ENCODE measurements at places on chromosomes 3 and 15.

DNA sequence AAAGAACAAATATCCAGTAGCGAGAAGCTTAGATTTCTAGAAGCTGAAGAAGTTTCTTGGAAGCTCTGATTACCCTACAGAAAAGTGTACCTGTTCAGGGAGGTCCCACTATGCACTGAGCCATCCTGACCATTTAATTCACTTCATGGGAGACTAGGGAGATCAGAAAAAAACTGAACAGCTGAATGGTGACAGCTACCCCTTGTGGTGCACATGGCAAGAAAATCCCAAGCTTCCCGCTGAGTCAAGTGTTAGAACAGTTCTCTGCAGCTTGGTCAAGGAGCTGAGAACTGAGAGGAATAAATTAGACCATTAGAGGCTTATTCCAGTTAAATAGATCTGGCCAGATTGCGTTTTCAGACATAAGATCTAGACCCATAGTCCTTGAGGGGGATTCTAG, 197.2 kb upstream of the VEPH1 start:
- DNase-seq, result no peak

DNA sequence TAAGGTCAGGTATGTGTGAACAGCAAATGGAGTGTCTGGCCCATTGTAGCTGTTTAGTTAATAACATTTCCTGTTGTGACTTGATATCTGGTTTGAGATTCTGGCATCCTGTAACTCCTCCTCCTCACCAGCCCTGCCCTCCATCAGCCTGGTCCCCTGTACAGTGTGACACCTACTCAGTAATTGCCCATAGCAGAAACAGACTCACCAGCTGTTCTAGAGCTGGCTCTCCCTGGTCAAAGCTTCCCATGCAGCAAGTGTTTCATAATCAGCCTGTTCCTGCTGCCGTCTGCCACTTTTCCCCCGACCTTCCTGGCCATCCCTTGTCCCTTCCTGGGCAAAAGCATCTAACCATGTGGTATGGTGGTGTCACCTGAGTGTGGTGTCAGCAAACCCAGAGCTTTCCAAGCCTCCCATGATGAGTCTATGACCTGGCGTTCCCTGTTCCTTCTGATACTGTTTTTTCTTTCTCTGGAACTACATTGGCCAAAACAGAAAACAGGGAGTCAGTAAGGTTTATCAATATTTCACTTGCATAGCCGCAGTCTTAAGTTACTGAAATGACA, 55.4 kb downstream of the B3GALNT1 start:
- no peak for DNase-seq

GRCh38 chr3:177672252-177672911, 475.1 kb upstream of the TBL1XR1 start:
- no peak for DNase-seq

DNA sequence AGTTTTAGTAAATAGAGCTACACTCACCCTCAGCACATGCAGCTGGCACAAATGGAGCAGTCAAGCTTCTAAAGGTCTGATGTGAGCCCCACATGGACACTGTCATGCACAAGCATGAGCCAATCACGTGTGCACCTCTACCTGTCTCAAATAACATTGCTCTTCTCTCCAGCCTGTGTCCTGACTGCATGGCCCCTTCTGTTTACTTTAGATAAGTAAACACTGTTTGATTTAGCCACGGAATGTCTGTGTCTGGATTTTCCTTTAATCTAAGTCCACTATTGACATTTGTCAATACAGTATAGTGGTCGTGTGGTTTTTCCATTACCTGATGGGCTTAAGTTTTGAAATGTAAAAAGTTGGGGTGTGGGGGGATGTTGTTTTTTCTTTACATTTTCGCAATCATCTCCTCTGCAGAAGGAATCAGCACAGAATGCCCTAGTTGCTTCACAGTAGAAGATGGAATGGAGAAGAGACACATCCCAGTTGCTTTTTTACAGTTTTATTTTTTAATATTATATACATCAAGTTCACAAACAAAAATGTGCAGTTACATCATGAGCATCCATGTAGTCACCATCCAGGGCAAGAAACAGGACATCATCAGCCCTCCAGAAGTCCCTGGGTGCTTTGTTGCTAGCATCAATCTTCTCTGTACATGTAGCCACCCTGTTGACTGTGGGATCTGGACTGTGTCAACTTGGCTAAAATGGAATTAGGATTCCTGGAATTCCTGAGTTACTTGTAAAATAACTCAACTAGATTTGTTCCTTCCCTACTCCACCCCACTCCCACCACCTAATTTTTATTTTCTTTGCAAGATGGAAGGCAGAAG, 146.1 kb downstream of the UACA start:
- no peak for DNase-seq

Measured in stimulated activated CD4-positive, alpha-beta T cell treated with anti-CD3 and anti-CD28 coated beads, Interleukin-1b, Interleukin-23, amount 100 ng/mL, for 4 hours (primary cell).